ENCODE measurements at places on chromosomes 11 and 22.

- DNase-seq, result no peak
Observed at GRCh38 chr11:20117291-20117690, 43.0 kb downstream of the DBX1 start.

- DNase-seq, result no peak
Observed at GRCh38 chr11:34856251-34856650, 59.9 kb downstream of the APIP start.

GRCh38 chr11:34053161-34053686, 1.7 kb downstream of the CAPRIN1 start:
- peak; percentile 84 for DNase-seq

DNA sequence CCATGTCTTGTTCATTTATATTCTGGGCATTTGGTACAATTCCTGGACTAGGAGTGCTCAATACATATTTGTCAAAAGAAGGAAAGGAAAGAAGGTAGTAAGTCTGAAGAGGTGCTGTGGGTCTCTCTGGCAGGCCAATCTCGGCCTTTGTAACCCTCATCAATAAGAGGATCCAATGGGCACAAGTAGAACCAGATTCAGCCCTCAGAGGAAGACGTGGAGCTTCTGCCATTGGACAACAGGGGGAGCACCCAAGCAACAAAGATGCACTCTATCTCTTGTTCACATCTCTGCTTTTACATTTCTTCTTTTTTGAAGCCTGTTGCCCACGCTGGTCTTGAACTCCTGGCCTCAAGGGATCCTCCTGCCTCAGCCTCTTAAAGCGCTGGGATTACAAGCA, 2.2 kb upstream of the VPS11 start:
- DNase-seq, result peak; percentile 61

- DNase-seq, result peak; percentile 51
Observed at GRCh38 chr22:36902143-36902926, 11.1 kb upstream of the CSF2RB start.

DNA sequence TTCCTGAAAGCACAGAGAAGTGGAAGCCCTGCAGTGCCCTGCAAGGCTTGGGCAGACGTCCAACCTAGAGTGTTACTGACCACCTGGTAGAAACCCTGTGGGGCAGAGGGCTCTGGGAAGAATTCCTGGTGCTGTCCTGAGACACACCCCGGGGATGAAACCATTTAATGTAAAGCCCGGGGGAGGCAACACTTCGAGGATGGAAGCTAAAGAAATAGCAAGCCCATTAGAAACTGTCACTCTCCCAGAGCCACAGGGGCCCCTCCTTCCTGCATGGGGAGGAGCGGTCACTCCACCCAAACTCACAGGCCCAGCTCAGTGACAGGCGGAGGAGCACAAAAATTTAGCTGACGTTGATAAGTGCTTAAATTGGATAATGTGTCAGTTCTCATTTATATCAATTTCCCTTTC, 57.6 kb downstream of the NRXN2 start:
- peak; percentile 61 for DNase-seq
